Hypothalamus (tissue), 51 donors: ENCODE measurements at places on chromosomes 12 and 14.
A peak's percentile ranks its signal among the peaks of the same experiment; 100 is the strongest.

- DNase-seq, result no peak
Measured at GRCh38 chr14:100903134-100903468, 421 bp downstream of the RTL1 start.

DNA sequence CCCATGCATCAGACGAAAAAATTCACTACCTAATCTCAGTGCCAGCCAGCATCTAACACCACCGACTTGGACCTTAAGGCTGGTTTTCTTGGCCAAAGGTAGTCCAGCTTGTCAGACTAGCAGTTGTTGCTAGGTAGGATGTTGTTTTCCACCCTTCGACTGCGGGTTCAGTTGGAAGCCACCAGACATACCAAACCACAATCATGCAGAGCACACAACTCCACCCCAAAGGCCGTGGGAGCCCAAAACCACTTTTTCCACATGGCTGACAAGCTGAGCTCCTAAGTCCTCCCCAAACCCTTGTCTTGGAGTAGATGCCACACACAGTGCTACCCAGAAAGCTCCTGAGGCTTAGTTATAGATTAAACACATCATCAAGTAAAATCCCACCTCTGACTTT, 46.8 kb downstream of the LRIG3 start:
- no peak for DNase-seq

GRCh38 chr14:68501614-68502052, 291.2 kb downstream of the ZFP36L1 start:
- no peak for DNase-seq

GRCh38 chr14:90253826-90254225, 2.5 kb upstream of the PSMC1 start:
- no peak for DNase-seq

DNA sequence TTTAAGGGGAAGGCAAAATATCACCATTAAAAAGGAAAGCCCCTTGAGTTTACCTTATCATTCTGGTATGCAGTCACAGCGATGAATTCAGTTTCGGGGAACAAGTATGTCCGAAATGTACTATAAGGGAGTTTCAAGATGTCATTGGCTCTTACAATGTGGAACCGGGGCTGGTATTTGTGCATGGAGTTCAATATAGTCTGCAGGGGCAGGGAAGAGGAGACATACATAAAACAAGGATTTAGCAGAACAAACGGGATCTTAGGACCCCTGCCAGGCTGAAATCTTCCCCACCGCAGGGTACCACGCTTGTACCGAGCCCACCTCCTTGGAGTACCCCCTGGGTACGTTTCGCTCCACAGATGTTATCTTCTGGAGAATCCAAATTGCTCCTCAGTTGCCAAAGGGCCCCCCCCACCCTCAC, 4.5 kb downstream of the TBX3 start:
- no peak for DNase-seq

DNA sequence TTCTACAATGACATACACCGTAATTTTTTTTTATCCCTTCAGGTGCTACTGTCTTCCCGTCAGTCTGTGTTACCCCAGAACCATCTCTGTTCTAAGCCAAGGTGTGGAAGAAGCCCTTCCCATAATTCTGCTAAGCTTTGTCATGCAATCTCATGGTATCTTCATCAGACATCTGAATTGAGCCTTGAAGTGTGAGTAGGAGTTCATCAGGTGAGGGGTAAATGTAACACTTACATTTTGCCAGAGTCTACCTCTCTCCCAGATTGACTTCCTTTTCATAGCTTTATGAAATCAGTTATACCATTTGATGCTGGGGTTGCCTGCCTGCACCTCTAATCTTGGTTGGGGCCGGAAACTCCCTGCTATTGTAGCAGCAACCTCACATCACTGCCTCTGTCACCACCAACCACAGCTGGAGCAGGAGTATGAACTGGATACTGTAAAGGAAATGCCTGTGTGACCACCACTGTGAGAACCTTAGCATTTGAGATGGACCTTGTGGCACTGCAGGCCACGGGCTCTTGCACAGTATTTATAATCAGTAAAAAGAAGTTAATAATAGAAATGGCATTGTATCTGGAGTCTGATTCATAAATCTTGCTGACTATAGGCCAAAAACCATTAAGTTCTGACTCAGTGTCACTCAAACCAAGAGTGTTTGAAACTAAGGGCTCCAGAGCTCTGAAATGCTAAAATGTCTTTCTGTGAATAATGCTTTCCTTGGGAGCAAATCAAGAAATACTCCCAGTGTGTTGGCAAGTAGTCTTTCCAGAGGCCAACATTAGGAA, 58.7 kb upstream of the STK38L start:
- DNase-seq, result no peak

DNA sequence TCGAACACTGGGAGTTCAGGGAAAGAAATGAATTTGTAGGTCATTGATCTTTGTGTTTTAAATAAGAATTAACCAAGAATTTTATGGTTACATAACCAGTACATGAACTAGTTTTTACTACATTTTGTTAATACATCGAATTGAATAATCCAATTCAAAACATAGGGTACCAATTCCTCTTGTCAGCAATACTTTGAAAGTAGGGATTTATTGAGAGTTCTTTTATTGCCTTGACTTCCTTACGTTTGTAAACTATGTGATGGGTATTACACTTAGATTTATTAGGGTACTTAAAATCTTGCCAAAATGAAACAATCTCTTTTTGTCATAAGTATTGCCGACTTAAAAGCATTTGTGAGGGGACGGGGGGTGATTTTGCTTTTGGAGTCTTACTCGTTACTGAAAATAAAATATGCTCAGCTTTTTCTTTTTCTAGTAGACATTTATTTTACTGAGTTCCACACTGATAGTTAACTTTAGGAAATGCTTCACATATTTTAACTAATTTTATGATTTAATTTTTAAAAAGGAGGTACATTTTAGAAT, 22.4 kb downstream of the SOCS2 start:
- DNase-seq, result no peak

DNA sequence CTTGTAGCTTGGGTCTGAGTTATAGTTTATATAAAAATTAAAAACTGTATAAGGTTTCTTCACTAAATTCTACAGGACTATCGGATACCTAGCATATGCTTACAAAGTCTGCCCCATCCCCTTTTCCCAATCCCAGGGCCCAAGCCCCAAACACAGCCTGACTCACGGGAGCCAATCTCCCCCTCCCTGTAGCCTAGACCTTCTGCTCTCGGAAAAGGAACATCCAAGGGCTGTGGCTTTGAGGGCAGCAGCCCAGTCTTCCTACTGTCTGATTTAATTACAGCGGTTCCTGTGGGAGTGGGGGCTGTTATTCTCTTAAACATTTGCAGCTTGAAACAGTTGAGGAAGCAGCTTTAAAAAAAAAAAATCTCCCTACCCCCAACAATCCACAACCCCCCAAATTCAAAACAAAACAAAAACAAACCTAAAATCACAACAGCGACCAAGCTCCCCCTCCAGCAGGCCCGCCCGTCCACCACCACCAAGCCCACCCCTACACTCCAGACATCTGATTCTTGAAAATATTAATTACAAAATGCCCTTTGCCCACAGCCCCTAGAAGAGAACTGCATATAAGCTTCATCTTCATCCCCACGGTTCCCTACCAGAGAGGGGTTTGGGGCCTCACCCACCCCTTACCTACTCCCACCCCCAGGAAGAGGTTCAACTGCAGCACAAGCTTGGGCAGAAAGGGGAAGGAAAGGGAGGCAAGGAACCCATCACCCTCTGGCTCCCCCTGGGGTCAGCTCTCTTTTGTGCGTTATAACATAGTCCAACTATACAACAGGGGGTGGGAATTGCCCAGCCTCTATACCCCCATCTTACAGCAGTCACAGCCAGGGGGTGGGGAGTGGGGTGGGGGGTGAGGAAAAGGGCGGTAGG, 1.1 kb upstream of the PRKAG1 start:
- no peak for DNase-seq

- DNase-seq, result no peak
Measured at GRCh38 chr12:132374612-132375445, 45.4 kb upstream of the GALNT9 start.

- peak; percentile 27 for DNase-seq
Measured at GRCh38 chr12:130031571-130032189, 127.9 kb upstream of the TMEM132D start.

DNA sequence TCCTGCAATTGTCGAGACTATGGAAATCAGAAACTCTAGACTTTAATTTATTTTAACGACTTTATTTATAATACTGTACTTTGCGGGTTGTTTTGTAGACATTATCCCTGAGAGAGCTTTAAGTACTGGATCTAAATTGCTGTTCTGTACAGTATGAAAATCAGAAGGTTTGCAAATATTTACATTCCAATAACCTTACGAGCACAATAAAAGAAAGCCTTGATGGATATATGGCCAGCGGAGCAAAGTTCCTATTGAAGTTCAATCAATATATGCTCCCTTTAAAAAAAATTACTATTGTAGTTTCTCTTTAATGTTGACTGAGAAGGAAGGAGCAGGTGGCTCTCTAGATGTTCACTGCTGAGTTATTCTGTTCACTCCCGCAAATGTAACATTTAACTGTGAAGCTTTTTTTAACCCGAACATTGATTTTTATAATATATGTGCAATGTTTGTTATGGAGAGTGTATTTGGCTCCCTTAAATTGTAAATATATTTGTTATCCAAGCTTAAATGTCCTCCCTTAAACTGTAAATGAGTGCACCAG, 235.3 kb downstream of the PLCZ1 start:
- DNase-seq, result no peak

DNA sequence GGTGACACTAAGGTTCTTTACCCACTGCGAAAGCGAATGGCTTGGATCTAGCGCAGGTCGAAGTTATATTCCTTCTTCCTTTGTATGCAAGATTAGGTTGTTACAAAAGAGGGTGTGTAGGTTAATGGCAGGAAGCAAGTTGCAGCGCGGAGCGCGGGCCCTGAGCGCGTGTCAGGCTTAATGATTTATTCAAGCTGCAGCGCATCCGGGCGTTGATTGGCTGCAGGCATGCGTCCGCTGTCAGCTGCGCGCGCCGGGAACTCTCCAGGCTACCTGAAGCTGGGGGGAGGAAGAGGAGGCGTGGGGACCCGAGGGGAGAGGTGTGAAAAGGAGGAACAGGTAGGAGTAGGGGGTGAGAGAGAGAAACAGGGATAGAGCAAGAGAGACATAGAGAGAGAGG, 7.4 kb downstream of the ASCL1 start:
- no peak for DNase-seq

DNA sequence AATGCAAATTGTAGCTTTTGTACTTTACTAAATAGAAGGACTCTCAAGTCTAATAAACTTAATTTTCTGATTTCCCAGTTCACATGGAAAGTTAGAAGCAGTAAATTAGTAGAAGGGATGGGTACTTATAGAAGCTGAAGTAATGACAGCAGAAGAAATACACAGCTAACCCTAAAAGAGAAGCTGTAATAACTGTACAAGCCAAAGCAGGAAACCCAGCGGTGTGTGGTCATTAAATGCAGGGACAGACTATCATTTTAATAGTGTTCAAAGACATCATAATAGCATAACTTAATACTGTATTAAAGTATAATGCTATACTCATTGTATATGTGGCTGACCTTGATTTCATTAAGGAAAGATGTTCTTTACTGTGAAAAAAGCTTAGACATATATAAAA, 74.9 kb downstream of the PCNX1 start:
- no peak for DNase-seq

- no peak for DNase-seq
Measured at GRCh38 chr14:73372529-73372928, 85.8 kb downstream of the NUMB start.

- no peak for DNase-seq
Measured at GRCh38 chr14:93073910-93074769, 41.6 kb downstream of the ITPK1 start.

- DNase-seq, result no peak
Measured at GRCh38 chr12:120039711-120040110, 50.7 kb downstream of the BICDL1 start.

DNA sequence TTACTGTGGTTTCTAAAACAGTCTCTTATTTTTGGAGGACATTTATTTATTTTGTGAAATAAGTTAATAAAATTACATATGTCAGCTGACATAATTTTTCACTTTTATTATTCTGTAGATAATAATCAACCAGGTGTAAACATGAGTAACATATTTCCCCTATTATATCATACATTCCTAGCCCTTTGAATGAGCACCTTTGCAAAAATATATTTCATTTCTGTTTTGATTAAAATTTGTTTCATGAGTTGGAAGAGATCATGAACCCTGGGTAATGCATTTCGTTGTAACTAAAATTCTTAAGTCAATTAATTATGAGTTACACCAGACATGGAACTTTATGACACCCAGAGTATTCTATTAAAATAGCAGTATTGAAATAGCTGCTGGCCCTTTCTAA, 56.3 kb downstream of the SLC16A7 start:
- DNase-seq, result no peak

DNA sequence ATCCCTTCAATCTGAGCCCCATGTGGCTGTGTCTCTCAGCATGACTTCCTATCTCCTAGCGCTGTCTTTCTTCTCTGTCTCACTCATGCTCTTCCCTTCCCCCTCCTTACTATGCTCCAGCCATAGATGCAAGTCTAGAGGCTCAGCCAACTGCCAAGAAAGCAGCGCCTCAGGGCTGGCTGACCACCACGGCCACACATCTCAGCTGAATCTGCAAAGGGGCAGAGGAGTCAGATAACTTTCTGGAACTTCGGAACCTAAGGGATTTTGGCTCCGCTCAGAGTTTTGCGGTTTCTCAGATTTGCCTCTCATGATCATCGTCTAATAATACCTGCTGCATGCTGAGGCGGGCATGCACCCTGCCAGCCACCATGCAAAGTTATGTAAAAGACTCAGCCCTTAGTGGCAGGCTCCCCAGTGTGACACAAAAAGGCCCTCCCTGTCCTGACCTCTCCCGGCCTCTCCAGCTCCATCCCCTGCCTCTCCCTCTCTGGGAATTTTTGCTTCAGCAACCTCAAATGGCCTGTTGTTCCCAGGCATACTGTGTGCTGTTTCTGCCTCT, 5.0 kb upstream of the FGF6 start:
- no peak for DNase-seq

DNA sequence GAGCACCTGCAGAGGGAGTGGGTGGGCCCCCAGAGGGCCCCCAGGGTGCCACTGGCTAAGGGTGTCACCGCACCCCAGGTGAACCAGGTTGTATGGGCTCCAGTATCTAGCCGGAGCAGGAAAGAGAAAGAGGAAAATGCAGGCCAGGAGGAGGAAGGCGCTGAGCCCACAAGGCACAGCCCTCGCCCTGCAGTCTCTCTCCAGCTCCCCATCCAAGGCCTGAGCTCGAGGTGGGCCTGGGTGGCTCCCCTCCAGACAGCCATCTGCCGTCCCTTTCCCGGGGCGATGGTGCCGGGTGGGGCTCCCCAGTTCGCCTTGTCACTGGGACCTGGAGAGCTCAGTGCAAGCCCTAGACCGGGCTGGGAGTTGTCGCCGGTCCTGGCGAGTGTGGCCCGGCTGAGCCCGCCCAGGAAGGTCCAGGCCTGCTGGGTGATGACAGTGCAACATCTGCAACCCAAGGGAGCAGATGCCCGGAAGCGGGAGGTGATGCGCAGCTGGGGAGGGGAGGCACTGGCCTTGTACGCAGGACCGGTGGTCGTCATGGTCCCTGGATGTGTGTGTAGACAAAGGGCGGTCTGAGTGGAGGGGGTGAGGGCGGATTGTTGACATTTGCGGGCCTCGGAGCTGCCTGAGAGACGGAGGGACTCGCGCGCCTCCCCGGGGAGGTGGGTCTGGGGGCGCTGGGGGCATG, 716 bp downstream of the TMEM179 start:
- no peak for DNase-seq
